Activated naive CD4-positive, alpha-beta T cell treated with anti-CD3 and anti-CD28 coated beads for 36 hours (primary cell): ENCODE measurements at places on chromosomes 2 and 18. TPM values are rescaled to one million over a fixed set of nuclear protein-coding genes. Genes with fewer than 3 reads are reported as not detected.

- no peak for DNase-seq
- no peaks in the 10 kb centered on the region for H3K4me1 ChIP-seq
- no peak overlapping the region for H3K27ac ChIP-seq
- H3K27me3 ChIP-seq: peaks cover 12% of the 10 kb centered on the region
Measured at GRCh38 chr2:240245184-240245583, 104.7 kb upstream of the OTOS start.

DNA sequence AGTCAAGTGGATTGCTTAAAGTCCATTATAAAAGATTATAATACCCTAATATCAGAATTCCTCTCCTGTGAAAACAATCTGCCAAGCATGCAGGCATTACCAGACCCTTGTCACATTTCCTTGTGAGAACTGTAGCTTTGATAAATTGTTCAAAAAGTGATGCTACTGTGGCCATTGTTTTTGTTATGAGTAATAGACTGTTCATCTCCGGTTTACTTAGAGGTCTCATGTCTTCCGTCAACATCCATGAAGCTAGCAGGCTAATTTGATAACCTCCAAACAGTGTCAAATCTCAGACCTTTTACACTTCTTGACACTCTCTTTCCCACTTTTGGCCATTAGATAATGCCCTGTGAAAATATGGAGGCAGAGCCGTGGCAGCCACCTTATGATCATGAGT lies 342.7 kb downstream of the CPS1 start:
- H3K4me3 ChIP-seq: no peak overlapping the region
- H3K4me1 ChIP-seq: no peaks in the 10 kb centered on the region
- no peaks in the 10 kb centered on the region for H3K36me3 ChIP-seq

- H3K27me3 ChIP-seq: peaks cover 22% of the 10 kb centered on the region
- no peak overlapping the region for H3K27ac ChIP-seq
- H3K4me1 ChIP-seq: no peaks in the 10 kb centered on the region
- no peak for DNase-seq
- no peaks in the 10 kb centered on the region for H3K36me3 ChIP-seq
Measured at GRCh38 chr2:240042740-240043139, 10.6 kb downstream of the OR6B3 start.

DNA sequence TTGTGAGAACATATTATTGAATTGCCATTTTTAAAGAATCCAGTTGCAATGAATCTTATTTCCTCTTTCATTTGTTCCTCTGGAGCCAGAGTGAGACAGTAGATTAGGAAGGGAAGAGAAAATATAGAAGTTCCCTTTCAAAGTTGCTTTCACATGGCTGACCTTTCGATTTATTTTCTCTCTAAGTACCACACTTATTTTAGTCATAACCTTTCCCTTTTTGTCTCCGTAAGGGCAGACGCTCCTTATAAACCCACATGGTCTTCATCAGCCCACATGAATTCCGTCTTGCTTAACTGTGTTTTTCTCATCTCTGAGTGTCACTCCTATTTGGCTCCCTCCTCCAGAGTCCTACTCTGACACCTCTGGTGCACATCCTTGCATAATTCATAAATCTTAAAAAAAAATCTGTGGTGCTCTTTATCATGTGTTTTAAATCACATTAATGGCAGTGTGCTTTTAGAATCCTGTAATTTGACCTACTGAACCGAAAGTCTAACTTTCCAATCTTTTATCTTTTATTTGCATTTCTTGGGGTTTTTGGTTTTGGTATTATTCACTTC lies 38.5 kb upstream of the ZNF396 start:
- H3K27ac ChIP-seq: no peak overlapping the region
- H3K36me3 ChIP-seq: no peaks in the 10 kb centered on the region
- no peaks in the 10 kb centered on the region for H3K27me3 ChIP-seq
- H3K4me1 ChIP-seq: peaks cover 38% of the 10 kb centered on the region
- no peak for DNase-seq

GRCh38 chr2:75728614-75729419 lies 18.1 kb upstream of the GCFC2 start:
- no peaks in the 10 kb centered on the region for H3K36me3 ChIP-seq
- peaks cover 9% of the 10 kb centered on the region for H3K27me3 ChIP-seq
- no peak overlapping the region for H3K27ac ChIP-seq

GRCh38 chr2:201517094-201517493 lies 65.6 kb downstream of the STRADB start:
- DNase-seq: no peak
- no peak overlapping the region for H3K4me3 ChIP-seq
- H3K27me3 ChIP-seq: no peaks in the 10 kb centered on the region
- H3K27ac ChIP-seq: no peak overlapping the region

- peaks cover 67% of the 10 kb centered on the region for H3K4me1 ChIP-seq
- no peaks in the 10 kb centered on the region for H3K27me3 ChIP-seq
- H3K27ac ChIP-seq: no peak overlapping the region
Measured at GRCh38 chr2:24353364-24353763, 7.0 kb downstream of the ITSN2 start.

DNA sequence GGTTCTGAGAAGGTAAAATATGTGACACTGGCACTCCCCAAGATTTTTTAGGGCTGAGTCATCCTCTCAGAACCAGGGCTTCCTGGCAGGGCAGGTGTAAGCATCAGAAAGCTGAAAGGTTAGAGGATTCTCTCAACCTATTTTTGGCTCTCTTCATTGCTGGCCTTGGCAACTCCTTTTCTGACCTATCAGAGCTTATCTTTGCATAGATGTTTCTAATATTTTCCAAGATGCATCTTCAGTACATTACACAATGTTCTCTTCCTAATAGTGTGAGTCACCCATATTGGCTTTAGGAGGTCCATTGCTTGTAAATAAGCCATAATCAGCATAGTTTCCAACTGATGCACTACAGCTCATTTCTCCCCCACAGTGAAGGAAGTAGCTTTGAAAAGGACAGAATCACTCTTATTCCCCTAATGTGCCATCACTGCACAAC lies 2008.4 kb upstream of the PIK3C3 start:
- H3K36me3 ChIP-seq: no peaks in the 10 kb centered on the region
- H3K27ac ChIP-seq: no peak overlapping the region
- DNase-seq: no peak
- H3K4me1 ChIP-seq: no peaks in the 10 kb centered on the region

DNA sequence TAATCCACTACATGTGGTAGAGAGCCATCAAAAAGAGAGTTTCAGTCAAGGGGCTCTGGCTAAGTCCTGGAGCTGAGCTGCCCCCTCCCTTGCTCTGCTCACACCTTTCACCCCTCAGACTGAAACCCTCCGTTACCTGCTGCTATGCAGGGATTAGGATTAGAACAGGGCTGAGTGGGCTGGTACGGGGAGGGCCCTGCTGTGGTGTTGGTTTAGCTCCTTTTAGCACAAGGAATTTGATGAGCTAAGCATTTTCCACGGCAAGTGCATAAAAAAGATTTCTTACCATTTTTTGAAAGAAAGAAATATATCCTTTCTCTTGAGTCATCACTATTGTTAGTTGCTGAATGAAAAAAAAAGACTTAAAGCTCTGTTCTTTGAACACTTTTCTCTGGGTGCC lies 46.3 kb downstream of the TCF7L1 start:
- H3K36me3 ChIP-seq: no peaks in the 10 kb centered on the region
- no peak overlapping the region for H3K27ac ChIP-seq
- no peak overlapping the region for H3K4me3 ChIP-seq
- H3K27me3 ChIP-seq: no peaks in the 10 kb centered on the region

- no peak overlapping the region for H3K4me3 ChIP-seq
- no peaks in the 10 kb centered on the region for H3K27me3 ChIP-seq
- no peaks in the 10 kb centered on the region for H3K4me1 ChIP-seq
- H3K27ac ChIP-seq: no peak overlapping the region
- DNase-seq: no peak
- H3K36me3 ChIP-seq: peaks cover 6% of the 10 kb centered on the region
Measured at GRCh38 chr2:63018439-63018838, 32.2 kb upstream of the OTX1 start.

- H3K27ac ChIP-seq: no peak overlapping the region
- H3K27me3 ChIP-seq: peaks cover 57% of the 10 kb centered on the region
- H3K36me3 ChIP-seq: no peaks in the 10 kb centered on the region
Measured at GRCh38 chr2:120344976-120345581, 857 bp upstream of the INHBB start.

DNA sequence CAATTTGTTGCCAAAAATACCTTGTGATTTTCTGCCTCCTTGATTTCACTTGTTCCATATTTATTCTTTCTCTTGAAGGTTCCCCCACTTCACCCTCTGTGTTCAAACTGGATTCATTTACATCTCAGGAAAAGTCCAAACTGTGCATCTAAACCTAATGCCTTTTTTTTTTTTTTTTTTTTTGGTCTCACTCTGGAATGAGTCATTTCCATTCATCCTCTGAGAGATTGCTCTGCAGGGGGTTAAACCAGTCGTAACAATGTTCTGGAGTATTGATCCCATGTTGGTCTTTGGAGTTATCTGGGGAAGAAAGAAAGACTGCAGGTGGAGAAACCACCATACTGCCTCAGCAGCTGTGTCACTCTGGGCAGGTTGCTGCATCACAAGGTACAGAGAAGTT lies 119.7 kb downstream of the TACR1 start:
- H3K27ac ChIP-seq: no peak overlapping the region
- no peaks in the 10 kb centered on the region for H3K27me3 ChIP-seq
- no peaks in the 10 kb centered on the region for H3K4me1 ChIP-seq

- H3K4me1 ChIP-seq: no peaks in the 10 kb centered on the region
- H3K4me3 ChIP-seq: no peak overlapping the region
- no peak overlapping the region for H3K27ac ChIP-seq
- peak; percentile 35 for DNase-seq
- no peaks in the 10 kb centered on the region for H3K36me3 ChIP-seq
Measured at GRCh38 chr18:59067873-59068272, 71.8 kb upstream of the SEC11C start.

DNA sequence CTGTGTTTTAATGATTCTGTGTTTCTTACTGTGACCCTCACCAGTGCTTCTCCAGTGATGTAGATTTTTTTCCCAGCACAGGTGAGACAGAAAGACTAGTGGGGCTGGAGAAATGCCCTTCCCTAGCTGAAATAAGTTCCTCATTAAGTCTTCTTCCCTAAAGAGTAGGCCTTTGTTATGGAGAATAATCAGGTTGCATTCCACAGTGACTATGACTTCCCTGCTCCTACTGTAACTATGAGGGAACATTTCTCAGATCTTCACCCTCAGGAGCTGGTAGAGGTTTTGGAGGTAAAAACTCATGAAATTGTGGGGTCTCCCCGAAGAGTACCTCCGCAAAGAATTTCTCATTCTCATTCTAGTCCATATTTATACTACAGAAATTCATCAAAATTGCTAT lies 286.2 kb downstream of the GRB14 start:
- no peak overlapping the region for H3K27ac ChIP-seq
- H3K4me3 ChIP-seq: no peak overlapping the region

DNA sequence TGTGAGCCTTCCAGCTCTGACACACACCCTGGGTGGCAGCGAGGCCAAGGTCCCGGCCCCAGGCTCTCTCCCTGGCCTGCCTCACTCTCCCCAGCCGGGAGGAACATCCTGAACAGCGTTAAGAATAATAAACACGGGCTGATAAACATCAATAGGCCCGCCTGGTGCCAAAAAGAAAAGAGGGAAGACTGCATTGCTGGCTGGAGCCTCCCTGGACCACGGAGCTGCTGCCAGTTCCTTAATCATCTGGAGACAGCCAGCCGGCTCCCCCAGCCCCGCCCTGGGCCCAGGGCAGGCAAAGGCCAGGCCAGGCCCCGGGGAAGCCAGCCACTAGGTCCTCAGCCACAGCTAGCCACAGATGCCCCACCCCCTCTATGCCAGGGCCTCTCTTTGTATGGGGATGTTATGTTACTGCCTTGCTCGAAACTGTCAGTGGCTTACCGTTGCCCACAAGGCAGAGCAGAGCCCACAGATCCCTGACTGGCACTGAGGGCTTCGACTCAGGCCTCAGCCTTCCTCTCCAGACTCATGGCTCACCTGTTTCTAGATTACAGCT lies 293.7 kb downstream of the DYSF start:
- peaks cover 22% of the 10 kb centered on the region for H3K27me3 ChIP-seq
- no peak overlapping the region for H3K27ac ChIP-seq
- DNase-seq: no peak
- no peaks in the 10 kb centered on the region for H3K36me3 ChIP-seq
- no peak overlapping the region for H3K4me3 ChIP-seq

DNA sequence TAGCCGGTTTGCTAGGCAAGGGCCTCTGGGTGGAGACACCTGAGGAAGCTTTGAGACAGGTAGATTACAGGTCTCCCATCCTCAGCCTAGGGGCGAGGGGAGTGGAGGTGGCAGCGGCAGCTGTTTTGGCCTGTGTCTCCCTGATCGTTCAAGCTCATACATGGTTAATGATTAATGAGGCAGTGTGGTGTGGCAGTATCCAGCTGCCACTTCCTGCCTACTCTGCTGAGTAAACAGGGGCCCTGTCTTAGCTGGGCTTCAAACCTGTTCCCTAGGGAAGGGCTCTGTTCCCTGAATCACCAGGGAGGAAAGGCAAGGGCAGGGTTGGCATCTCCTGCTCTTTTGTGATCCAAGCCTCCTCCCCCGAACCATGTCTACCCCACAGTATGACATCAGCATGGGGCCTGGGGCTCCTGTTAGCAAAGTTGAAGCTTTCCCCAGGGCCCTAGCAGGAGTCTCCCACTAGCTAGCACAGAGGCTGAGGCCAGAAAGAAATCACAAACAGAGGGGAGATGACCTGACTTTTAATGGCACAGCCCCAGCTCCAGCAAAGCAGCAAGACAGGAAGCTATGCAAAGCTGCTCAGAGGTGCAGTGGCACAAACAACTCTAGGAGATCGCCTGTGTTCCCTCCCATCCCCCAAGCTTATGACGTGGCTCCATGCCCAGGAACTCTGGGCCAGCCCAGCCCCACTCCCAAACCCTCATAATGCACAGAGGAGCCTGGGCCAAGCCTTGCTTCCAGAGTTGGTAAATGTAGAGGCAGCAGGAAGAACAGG lies 3.7 kb upstream of the TUBA4B start:
- H3K27me3 ChIP-seq: no peaks in the 10 kb centered on the region
- peaks cover 72% of the 10 kb centered on the region for H3K4me1 ChIP-seq
- peak overlapping the region; percentile 99 for H3K27ac ChIP-seq
- H3K4me3 ChIP-seq: peak overlapping the region; percentile 39
- peak; percentile 66 for DNase-seq

- H3K27me3 ChIP-seq: no peaks in the 10 kb centered on the region
- DNase-seq: peak; percentile 68
- peaks cover 12% of the 10 kb centered on the region for H3K36me3 ChIP-seq
- peaks cover 47% of the 10 kb centered on the region for H3K4me1 ChIP-seq
- H3K27ac ChIP-seq: peak within 1 kb of the TSS; percentile 95
- H3K4me3 ChIP-seq: peak within 1 kb of the TSS; percentile 97
Measured at GRCh38 chr2:174486563-174487107, at the start of gene GPR155. TSS of gene GPR155 (minus strand) at chr2:174487029. CDS start at chr2:174481956, 5,073 bp downstream.

GRCh38 chr2:239716536-239717318 lies 308.4 kb downstream of the NDUFA10 start:
- DNase-seq: no peak
- peaks cover 3% of the 10 kb centered on the region for H3K27me3 ChIP-seq
- H3K4me3 ChIP-seq: no peak overlapping the region

- no peaks in the 10 kb centered on the region for H3K4me1 ChIP-seq
- DNase-seq: no peak
- H3K36me3 ChIP-seq: no peaks in the 10 kb centered on the region
Measured at GRCh38 chr18:55007602-55008001, 48.3 kb upstream of the CCDC68 start.

- no peak overlapping the region for H3K4me3 ChIP-seq
- DNase-seq: no peak
- peaks cover 5% of the 10 kb centered on the region for H3K27me3 ChIP-seq
- no peaks in the 10 kb centered on the region for H3K36me3 ChIP-seq
Measured at GRCh38 chr18:55449412-55450140, 138.4 kb downstream of the TCF4 start.

SERPINB7 gene
- total RNA-seq: not detected

DYSF gene
- total RNA-seq: 0.05 TPM

CRYBA2 gene
- not detected for total RNA-seq

GPR45 gene
- not detected for total RNA-seq

MRPL33 gene
- total RNA-seq: 57.4 TPM

PRKCE gene
- 9.4 TPM for total RNA-seq

NYAP2 gene
- not detected for total RNA-seq
